ENCODE measurements at places on chromosomes 6 and 20.

DNA sequence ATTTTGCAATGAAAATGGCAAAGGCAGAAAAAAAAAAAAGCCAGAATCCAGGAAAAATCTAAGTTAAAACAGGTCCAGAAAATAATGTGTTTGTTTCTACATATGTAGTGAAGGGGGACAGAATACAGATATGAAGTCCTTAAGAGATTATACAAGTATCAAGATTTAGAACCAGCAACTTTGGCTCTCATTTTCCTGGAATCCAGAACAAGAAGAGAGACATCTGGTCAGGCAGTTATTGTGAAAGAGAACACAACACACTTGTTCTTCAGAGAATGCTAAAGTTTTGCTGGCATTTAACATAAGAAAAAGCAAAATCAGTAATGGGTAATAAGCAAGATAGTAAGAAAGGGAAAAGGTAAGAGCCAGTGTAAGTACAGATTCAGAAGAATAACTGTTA lies 21.1 kb downstream of the BAG2 start:
- DNase-seq, result no peak

- DNase-seq, result no peak
Observed at GRCh38 chr20:61683721-61684120, 382.0 kb downstream of the TAF4 start.

DNA sequence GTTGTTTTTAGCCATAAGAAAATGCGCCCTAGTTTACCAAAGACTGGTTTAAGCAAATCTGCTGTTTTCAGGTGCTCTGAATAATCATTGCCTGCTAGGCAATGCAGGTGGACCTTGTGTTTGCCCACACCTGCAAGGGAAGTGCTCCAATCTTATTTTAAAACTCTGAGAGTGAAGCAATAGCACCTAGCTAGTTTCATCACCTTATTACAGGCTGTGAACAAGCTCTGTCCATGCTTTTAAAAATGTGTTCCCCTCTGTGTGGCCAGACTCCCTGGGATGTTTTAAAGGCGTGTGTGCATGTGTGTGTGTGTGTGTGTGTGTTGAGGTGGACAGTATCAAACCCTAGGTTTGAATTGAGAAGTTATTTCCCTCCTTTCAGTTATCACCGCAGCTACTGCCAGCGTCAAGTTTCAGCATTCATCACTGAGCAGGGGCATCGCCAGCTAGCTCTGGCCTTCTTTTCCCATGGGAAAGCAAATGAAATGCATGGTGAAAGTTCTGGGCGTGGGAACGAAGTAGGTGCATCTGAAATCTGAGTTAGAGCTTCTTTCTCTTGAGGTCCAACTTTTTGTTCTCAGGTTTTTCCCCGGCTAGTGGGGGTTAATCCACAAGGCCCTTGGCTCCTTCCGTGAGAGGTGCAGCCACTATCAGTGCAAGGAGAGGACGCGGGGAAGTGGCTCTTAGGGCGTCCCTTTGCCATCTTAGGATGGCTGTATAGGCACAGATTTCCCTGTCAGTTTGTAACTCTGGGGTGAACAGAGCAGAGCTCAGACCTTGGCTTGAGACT lies 30.8 kb downstream of the DUSP22 start:
- no peak for DNase-seq

- DNase-seq, result no peak
Observed at GRCh38 chr6:28682542-28682941, 156.9 kb downstream of the GPX5 start.

- DNase-seq, result no peak
Observed at GRCh38 chr20:21509079-21509596, 4.7 kb downstream of the NKX2-2 start.

DNA sequence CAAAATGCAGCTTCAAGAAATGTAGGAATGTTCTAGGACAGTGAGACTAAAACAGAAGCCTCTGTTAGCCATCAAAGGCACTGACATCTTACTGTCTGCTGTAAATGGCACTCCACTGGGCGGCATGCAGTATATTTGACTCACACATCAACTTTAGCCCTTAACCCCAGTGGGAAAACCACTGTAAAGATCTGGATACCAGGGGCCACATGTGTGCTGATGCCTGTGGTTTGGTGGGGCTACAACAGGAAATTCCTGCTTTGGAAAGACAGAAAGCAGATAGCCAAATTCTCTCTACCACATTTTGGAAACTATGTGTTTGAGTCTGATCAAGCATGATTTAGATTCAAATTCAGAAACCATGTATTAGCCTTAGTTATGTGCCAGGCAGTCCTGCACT lies 4.3 kb downstream of the PFDN4 start:
- no peak for DNase-seq

DNA sequence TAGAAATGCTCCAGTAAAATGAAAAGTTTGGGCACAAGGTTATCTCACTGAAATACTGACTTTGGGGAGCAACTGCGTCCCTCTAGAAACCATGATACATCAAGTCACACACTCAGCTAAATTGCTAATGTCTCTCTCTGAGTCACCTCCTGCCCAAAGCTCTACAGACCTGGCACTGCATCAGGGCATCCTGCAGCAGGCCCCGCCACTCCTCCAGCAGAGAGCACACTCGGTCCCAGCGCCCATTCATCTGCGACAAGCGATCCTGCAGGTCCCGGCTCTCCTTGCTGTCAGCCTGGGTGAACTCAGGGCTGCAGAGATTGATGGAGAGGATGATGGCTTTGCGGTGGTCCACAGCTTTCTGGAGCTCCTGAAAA lies 329.0 kb downstream of the ESR1 start:
- no peak for DNase-seq

- no peak for DNase-seq
Observed at GRCh38 chr20:46683939-46684750, 5.1 kb downstream of the TP53RK start.

DNA sequence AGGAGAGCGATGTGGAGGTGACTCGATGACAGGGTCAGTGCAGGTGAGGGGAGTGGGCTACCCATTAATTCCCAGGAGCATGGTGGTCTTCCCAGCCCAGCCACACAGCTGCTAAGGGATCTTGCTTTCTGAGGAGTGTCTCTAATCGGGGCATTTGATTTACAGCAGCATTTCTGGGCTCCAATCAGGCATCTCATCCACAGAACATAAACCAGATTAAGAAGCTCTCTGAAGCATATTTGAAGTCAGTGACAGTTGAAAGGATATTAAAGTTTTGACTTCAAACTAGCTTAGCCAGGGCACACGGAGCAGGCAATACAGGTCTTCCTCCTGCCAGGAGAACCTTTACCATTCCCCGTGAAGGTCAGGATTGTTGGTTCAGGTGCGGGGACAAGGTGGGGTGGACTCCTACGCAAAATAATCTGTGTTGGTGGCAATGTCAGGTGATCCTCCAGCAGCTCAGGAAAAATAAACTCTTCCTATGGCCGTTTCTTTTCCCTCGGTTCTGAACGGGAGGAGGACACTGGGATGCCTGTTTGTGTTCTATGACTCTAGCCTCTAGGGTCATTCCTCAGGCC lies 39.9 kb upstream of the ZNF831 start:
- no peak for DNase-seq

DNA sequence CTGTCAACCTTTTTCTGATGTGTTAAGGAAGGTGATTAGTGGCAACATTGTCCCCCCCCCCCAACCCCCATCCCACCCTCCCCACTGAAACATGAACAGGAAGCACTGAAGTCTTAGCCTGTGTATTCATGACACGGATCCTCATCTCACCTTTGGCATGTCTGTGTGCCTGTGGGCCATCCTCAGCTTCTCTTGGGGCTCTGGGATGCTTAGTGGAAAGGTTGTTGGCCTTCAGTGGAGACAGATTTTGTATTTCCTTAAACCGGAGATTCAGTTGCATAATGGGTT lies 93.6 kb downstream of the RREB1 start:
- no peak for DNase-seq

- no peak for DNase-seq
Observed at GRCh38 chr6:167209577-167209975, 51.8 kb upstream of the GPR31 start.

DNA sequence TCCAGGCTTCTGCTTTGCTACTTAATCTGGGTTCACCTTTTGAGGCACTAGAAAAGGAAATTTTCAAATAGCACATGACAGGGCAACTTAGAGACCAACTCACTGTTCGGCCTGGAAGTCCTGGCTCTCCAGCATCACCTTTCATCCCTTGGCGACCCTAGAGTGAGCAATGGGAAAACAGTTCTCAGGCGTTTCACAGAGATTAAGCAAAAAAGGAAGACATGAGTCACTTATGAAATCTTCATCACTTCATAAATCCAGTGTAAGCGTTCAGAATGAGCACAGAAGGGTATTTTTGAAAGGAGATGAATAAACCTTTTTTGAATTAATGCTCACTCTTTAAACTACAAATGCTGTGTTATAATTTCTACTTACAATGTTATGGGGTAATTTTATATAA lies 104.0 kb downstream of the COL12A1 start:
- no peak for DNase-seq

DNA sequence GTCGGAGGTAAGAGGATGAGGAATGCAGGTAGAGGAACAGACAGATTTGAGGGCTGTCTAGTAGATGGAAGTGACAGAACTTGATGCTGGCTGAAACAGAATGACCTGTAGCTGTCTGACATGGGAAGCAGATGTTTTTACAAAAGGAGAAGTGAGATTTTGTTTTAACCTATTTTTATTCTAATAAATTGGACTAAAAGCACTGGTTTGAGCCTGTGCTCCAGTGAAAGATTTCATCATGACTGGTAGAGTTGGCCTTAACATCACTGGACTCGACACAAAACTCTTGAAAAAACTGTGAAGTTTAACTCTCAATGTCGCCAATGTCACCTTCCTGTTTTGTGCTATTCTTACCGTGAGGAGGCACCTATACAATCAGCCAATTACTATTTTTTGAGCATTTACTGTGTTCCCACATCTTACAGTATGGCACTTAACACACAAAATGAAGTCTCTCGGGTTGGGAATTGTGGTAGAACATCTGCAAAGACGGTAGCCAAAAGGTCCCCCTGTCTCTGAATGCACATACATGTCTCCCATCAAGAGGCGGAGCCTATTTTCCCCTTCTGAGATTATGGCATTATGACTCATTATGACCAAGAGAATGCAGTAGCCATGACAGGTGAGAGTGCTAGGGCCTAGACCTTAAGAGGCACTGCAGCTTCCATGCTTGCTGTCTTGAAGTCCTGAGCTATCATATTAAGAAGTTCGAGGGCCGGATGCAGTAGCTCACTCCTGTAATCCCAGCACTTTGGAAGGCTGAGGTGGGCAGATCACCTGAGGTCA lies 93.2 kb downstream of the FOXF2 start:
- DNase-seq, result no peak

DNA sequence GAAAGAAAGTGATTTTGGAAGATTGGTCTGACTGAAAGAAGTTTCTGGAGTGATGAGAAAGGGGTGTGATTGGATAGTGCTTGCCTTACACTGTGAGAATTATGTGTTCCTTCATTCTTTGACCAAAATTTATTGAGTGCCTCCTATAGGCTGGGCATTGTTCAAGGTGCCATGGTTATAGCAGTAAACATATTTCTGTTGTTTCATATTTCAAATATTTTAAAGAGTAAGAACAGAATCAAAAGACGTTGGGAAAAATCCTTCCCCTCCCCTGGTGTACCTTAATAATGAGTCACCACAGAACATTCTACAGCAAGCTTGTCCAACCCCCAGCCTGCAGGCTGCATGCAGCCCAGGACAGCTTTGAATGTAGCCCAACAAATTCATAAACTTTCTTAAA lies 78.6 kb downstream of the GCLC start:
- no peak for DNase-seq

- no peak for DNase-seq
Observed at GRCh38 chr6:46419576-46420002, 71.7 kb downstream of the RCAN2 start.

GRCh38 chr6:133376743-133377142 lies 135.6 kb downstream of the EYA4 start:
- DNase-seq, result no peak

DNA sequence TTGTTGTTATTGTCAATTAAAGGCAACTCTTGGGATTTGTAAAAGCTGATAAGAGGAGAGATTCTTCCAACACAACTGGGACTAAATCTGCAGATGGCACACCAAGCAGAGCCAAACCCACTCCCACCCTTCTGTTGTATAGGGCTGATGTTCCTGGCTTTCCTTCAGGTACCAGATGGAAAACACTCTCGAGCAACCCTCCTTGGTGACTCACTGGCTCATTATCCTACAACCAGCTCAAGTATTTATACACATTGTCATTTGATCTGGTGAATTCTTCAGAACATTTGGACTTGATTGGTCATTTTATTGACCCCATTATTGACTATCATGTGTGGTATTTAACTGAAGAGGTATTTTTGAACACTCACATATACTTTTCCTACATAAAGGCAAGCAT lies 190.3 kb upstream of the PCSK2 start:
- no peak for DNase-seq

DNA sequence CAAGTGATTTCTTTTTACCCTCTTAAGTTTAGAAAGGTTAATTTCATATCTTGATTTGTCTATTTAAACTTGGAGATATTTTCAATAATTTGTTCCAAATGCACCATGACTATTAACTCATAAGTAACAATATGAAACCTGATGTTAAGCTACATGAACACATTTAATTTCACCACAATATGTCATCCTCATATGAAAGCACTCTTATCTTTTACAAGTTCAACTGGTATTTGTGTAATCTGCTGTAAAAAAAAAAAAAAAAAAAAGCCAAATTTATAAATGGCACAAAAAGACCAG lies 110.4 kb downstream of the HFE start:
- DNase-seq, result no peak

- no peak for DNase-seq
Observed at GRCh38 chr6:64325093-64325492, 689.5 kb downstream of the PHF3 start.

DNA sequence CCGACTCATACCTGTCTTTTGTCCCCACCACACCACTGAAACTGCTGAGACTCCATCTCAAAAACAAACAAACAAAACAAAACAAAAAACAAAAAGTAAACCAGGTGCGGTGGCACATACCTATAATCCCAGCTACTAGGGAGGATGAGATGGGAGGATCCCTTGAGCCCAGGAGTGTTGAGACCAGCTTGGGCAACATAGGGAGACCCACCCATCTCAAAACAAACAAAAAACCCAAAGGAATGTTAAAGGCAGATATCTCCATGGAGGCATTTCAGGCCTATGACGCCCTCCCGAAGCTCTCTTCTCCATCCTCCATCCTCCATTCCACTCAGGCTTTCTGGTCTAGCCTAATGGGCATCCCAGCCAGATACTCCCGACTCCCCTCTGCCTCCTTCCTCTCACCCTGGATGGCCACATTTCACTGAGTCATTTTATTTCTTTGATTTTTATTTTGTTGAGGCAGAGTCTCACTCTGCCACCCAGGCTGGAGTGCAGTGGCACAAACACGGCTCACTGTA lies 3.2 kb upstream of the SLC4A11 start:
- DNase-seq, result no peak

DNA sequence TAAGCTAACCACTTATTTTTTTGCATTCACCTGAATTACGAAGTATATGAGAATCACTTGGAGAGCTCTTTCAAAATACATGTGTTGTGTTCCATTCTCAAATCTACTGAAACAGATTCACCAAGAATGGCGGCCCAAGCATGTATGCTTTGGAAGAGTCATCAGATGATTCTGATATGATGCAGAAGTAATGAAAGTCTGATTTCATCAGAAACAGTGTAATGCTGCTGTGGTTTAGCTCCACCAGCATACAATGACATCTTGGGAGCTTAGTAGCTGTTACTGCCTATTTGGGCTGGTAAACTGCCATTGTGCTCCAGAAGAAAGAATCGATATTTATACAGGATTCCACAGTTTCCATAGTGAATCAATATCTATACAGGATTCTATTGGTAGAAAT lies 52.9 kb downstream of the UBR2 start:
- no peak for DNase-seq

All from stimulated activated CD4-positive, alpha-beta T cell treated with anti-CD3 and anti-CD28 coated beads, Interleukin-1b, Interleukin-23, amount 100 ng/mL, for 1 hour (primary cell).